ENCODE measurements at places on chromosomes 6 and 20. TPM values are rescaled to one million over a fixed set of nuclear protein-coding genes. Genes with fewer than 3 reads are reported as not detected.

HTR1E gene
- 0.58 TPM for total RNA-seq

FAM209B gene
- not detected for total RNA-seq

DUSP15 gene
- 8.6 TPM for total RNA-seq

SGK2 gene
- 2.0 TPM for total RNA-seq

ZFP64 gene
- total RNA-seq = 14.3 TPM

LY86 gene
- not detected for total RNA-seq

PIM1 gene
- 18.8 TPM for total RNA-seq

SCAF8 gene
- 49.1 TPM for total RNA-seq

CALHM4 gene
- not detected for total RNA-seq

GGT7 gene
- 24.6 TPM for total RNA-seq

TBC1D32 gene
- total RNA-seq = 10.5 TPM

IRF4 gene
- 0.05 TPM for total RNA-seq

CCDC170 gene
- 0.94 TPM for total RNA-seq

REM1 gene
- total RNA-seq = 0.24 TPM

LKAAEAR1 gene
- total RNA-seq = not detected

SYNDIG1 gene
- 52.9 TPM for total RNA-seq

CTAGE9 gene
- total RNA-seq = 0.13 TPM

IL17A gene
- not detected for total RNA-seq

HAO1 gene
- not detected for total RNA-seq

F13A1 gene
- total RNA-seq = 1.4 TPM

BTNL2 gene
- not detected for total RNA-seq

UBE2J1 gene
- 45.2 TPM for total RNA-seq

KHDRBS2 gene
- total RNA-seq = 16.2 TPM

SLC35F1 gene
- 0.11 TPM for total RNA-seq
